ENCODE measurements at places on chromosomes 3 and 15. TPM values are rescaled to one million over a fixed set of nuclear protein-coding genes. Genes with fewer than 3 reads are reported as not detected.
A peak's percentile ranks its signal among the peaks of the same experiment; 100 is the strongest.

DNA sequence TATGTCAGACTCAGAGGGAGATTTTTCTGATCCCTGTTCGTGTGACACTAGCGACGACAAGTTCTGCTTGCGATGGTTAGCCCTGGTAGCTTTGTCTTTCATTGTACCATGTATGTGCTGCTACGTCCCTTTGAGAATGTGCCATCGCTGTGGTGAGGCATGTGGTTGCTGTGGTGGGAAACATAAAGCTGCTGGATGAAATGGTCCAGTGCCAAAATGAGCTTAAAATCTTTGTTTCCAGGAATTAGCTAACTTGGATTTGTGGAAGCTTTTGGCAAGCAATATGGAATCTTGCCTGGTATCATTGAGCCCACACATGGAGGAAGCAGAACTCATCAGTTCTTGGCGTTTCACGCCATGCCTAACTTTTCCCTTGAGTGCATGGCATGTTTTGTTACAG, 98.8 kb downstream of the SPRED1 start:
- no peak overlapping the region for H3K4me3 ChIP-seq
- H3K27me3 ChIP-seq = peaks cover 2% of the 10 kb centered on the region
- H3K4me1 ChIP-seq = no peaks in the 10 kb centered on the region
- no peak for DNase-seq

- peak; percentile 95 for DNase-seq
- H3K4me3 ChIP-seq = peak overlapping the region; percentile 82
- peak overlapping the region; percentile 89 for H3K27ac ChIP-seq
- peaks cover 52% of the 10 kb centered on the region for H3K4me1 ChIP-seq
- no peaks in the 10 kb centered on the region for H3K27me3 ChIP-seq
Measured at GRCh38 chr3:192892981-192893700, 24.5 kb downstream of the MB21D2 start.

GRCh38 chr15:93348711-93349545, 259.9 kb upstream of the RGMA start:
- peaks cover 5% of the 10 kb centered on the region for H3K27me3 ChIP-seq
- H3K4me1 ChIP-seq = no peaks in the 10 kb centered on the region
- DNase-seq = no peak
- H3K36me3 ChIP-seq = no peaks in the 10 kb centered on the region

DNA sequence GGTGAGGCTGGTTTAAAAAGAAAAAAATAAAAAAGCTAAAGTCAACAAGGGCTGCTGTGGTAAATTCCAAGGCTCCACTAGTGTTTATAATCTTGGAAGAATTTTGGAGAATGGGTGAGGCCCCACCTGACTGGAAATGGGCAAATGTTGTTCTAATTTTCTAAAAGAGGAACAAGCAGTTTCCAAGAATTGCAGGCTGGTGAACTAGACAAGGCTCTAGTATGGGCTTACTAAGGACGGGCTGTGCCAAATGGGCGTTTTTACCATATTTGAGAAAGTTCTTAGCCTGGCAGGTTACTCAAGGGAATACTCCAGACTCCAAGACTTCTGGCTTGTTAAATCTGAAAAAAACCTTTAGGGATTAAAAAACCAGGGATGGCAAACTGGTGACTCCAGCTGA, 67.0 kb upstream of the ABHD2 start:
- H3K36me3 ChIP-seq = no peaks in the 10 kb centered on the region
- no peaks in the 10 kb centered on the region for H3K27me3 ChIP-seq
- H3K4me3 ChIP-seq = no peak overlapping the region
- H3K4me1 ChIP-seq = peaks cover 11% of the 10 kb centered on the region

GRCh38 chr3:72888546-72889309, 882 bp downstream of the GXYLT2 start:
- no peak overlapping the region for H3K4me3 ChIP-seq
- H3K27ac ChIP-seq = no peak overlapping the region
- no peak for DNase-seq
- H3K27me3 ChIP-seq = peaks cover 47% of the 10 kb centered on the region
- H3K36me3 ChIP-seq = no peaks in the 10 kb centered on the region
- H3K4me1 ChIP-seq = peaks cover 11% of the 10 kb centered on the region

The GASK1A gene
- total RNA-seq = not detected

The SLC28A1 gene
- not detected for total RNA-seq

The HCN4 gene
- not detected for total RNA-seq

The PARP15 gene
- 87.0 TPM for total RNA-seq

All from CD4-positive, CD25-positive, alpha-beta regulatory T cell (primary cell).